ENCODE measurements at places on chromosomes 2 and 18.

DNA sequence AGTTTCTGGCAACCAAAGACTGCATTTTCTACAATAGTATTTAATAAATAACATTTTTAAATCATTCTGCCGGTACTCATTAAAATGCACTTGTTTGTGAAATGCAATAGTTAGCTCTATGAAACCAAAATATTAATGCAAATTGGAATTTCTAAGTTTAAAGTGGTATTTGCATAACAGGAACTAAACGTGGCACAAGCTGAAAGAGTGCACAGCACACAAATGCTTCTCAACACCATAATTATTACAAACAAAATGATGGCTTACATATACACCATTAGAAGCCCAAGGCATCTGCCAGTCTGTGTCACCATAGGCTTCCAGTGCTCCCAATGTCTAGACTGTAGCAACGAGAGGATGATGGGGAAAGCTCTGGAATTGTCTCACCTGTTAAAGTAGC lies 280.5 kb downstream of the TCF4 start:
- no peak for DNase-seq

DNA sequence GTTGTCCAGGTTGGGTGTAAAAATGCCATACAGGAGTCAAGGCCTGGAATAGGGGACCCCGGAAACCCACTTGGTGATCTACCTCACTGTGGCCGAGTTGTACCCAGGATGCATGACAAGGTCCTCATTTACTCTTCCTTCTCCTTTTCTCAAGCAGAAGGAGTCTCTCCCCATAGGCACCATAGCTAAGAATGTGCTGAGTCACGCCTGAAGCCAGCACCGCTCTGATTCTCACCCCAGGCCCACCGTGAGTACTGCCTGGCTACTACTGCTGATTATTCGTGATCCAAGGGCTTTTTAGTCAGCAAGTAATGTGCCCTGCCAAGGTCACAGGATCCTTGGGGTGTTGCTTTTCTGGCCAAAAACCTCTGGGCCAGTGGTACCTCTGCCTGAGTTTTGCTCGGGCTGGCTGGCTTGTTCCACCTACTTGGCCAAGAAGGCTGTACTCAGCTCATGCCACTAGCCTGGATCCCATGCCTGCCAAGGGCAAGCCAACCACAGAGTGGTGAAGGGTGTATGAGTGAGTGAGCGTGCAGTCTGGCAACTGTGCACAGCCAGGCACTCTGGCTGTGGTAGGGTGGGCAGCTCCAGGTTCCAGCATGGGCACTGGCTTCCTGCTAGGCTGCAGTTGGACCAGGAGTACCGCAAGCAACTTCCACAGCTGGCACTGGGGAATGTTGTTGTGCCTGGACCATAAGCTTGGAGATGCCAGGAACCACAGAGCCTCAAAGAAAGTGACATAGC lies 650.1 kb upstream of the VRK2 start:
- DNase-seq = no peak

DNA sequence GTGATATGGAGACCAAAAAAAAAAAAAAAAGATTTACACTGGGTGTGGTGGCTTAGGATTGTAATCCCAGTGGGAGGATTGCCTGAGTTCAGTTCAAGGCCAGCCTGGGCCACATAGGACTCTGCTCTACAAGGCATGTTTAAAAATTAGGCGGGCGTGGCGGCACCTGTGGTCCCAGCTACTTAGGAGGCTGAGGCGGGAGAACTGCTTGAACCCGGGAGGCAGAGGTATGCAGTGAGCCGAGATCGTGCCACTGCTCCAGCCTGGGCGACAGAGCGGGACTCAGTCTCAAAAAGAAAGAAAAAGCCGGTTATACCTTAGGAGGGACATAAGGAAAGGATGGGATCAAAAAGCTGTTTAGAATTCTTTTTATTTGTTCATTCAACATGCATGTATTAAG lies 707 bp upstream of the SPDYA start:
- no peak for DNase-seq

DNA sequence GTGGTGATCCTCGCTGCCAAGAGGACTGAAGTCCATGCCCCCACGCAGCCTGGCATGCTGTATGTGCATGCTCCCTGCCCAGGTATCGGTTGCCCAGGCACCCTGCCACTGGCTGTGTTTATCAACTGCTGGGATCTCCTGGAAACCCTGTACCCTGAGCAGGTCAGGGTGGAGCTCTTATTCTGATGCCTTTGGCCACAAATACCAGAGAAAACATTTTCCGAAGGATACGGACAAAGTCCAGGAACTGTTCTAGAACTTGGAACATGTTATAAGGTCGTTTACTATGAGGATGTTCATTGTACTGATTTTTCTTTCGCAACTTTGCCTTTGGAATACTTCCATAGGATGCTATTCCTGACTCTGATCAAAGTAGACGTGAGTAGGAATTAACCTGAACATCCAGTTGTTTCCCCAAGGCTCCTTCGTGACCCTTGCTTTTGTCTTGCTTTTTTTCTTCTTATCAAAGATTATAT lies 55.2 kb downstream of the TMEM17 start:
- DNase-seq = no peak

DNA sequence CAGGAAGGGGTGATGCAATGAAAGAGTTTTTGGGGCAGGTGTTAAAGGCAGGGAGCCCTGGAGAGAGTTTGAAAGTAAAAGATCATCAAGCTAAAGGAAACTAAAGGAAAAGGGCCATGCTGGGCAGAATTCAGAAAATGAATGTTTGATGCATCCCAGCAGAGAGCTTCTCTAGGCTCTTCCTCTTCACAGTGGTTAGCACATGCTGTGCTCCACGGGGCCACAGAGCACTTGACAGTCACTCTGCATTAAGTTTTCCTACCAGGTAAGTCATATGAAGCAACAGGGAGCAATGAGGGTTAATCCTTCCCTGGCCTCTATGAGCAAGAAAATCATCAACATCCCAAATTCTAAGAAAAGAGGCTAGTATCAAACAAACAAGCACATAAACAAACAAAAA lies 895.2 kb downstream of the TRIB2 start:
- no peak for DNase-seq

GRCh38 chr2:82993609-82994008 lies 1465.5 kb downstream of the SUCLG1 start:
- no peak for DNase-seq

- no peak for DNase-seq
Observed at GRCh38 chr18:31065036-31065773, 22.7 kb upstream of the DSC3 start.
